ENCODE measurements at places on chromosomes 6 and 20. TPM values are rescaled to one million over a fixed set of nuclear protein-coding genes. Genes with fewer than 3 reads are reported as not detected.
A peak's percentile ranks its signal among the peaks of the same experiment; 100 is the strongest.

CAP2 gene
- total RNA-seq, result 53.6 TPM

DNA sequence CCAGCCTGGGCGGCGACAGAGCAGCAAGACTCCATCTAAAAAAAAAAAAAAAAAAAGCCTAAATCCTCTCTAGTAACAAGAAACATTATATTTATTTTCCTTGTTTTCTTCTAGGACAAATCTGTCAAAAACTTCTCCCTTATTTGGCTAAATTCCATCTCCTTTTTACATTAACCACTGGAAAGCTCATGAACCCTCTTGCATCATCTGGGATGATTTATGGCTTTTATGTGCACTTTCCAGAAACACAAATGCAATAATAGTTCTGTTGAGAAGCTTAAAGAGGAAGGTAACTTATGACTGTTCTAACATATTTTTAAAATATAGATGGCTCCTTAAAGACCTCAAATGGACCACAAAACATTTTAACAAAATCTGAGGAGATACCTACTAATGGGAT lies 526.1 kb upstream of the SPTLC3 start:
- DNase-seq, result no peak

DNA sequence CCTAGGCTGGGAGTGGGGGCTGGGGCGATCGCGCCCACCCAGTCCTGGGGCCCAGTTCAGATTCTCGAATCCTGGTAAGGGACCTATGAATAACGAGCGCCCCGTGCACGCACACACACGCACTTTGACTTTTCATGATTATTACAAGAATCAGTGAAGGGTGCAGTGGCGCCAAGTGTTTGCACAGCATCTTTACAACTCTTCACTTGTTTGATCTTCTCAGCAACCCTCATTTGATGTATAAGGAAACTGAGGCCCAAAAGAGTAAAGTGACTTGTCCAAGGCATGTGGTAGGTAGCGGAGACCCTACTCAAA lies 863 bp upstream of the LRFN2 start:
- no peak for DNase-seq

GRCh38 chr6:41887331-41887751 lies 7.8 kb downstream of the USP49 start:
- no peak for DNase-seq

GRCh38 chr6:120774275-120774674 lies 560.0 kb downstream of the TBC1D32 start:
- DNase-seq, result no peak

- DNase-seq, result peak; percentile 81
Observed at GRCh38 chr20:56630086-56630493, 984 bp downstream of the TFAP2C start.

- DNase-seq, result no peak
Observed at GRCh38 chr6:45610832-45611231, 233.1 kb upstream of the SUPT3H start.

DNA sequence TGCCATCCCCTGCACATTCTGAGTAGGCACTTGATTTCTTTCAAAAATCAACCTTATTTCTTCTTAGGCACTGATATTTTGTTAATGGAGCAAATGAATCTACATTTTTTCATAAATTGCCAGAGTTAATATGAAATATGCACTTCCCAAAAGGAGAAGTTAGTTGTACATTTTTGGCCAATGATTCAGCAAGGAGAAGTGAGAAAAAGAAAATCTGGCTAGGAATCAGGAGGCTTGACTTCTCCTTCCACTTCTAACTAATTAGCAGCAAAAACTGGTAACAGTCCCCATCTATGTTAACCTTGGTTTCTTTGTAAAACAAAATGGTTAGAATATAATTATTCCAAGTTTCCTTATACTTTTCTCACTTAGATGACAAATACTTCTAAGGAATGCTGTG lies 7.0 kb upstream of the DSE start:
- DNase-seq, result no peak

DNA sequence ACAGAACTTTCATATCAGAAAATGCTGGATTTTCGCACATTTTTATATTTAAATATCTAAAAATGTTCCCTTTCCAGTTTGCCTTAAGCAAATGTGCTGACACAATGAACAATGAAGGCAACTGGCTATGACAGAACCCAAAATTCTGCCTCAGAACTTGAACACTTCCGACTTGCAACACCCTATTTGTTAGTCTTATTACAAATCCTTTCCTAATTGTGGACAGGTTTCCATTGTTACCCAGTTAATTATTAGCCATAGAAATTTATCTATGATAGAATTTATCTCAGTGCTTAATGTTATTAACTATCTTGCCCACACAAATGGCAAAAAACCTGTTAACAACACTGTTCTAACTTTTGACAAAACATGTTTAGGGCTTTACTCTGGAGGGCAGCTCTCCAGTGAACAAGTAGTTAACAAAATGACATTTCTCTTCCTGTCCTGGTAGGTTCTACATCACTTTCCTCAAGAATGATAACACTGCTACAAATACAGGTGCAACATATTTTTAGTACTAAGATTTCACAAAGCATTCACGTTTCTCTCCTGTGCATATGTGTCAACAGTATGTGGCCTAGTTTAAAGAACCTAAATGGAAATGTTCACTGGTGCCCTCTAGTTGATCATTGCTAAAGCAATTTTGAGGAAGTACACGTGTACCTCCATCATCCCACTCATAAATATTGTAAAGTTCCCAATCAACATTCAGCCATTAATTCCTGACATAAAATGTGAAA lies 58.4 kb downstream of the HIVEP2 start:
- no peak for DNase-seq

GRCh38 chr6:21842875-21843645 lies 249.5 kb downstream of the SOX4 start:
- DNase-seq, result no peak

GRCh38 chr20:59297686-59298085 lies 2.7 kb upstream of the EDN3 start:
- DNase-seq, result no peak
